ENCODE measurements at places on chromosomes 2 and 18.

DNA sequence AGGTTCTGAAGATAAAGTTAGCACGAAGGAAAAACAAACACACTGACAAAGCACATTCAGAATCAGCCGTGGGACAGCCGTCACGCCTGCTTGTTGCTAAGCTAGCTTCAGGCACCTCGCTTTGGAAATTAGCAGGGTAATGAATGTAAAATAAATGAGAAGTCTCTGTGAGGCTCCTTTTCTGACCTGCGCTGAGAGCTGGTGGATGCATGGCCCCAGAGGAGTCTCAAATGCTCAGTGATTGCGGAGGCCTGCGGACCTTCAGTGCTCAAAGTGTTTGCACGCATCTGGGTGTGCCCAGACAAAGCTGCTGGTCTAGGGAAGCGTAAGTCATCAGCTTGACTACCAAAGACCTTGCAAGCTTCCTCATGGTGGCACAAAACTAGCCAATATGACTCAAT lies 50.6 kb downstream of the CD8B2 start:
- H3K4me3 ChIP-seq = no peak overlapping the region
- peaks cover 21% of the 10 kb centered on the region for H3K4me1 ChIP-seq
- H3K36me3 ChIP-seq = no peaks in the 10 kb centered on the region
- peaks cover 29% of the 10 kb centered on the region for H3K27me3 ChIP-seq
- H3K27ac ChIP-seq = no peak overlapping the region

DNA sequence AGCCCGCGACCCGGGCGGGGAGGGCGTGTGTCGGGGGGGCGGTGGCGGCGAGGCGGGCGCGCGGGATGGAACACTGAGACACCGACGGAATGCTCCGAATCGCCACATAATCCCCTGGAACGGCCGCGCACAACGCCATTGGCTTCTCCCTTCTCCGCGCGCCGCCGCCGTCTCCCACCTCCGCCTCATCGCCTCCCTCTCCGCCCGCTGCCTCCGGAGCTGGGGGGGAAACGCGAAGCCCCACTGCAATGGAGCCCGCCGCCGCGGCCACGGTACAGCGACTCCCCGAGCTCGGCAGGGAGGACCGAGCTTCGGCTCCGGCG lies at the start of gene PHLPP1:
PHLPP1 (plus strand) TSS at position 106 of the 323 bp plus-strand sequence; CDS start at position 249, 143 bp downstream.
- peaks cover 19% of the 10 kb centered on the region for H3K36me3 ChIP-seq
- no peaks in the 10 kb centered on the region for H3K27me3 ChIP-seq
- peaks cover 14% of the 10 kb centered on the region for H3K4me1 ChIP-seq
- no peak for DNase-seq
- H3K4me3 ChIP-seq = peak within 1 kb of the TSS; percentile 85

GRCh38 chr2:8833853-8834252 lies 3.6 kb downstream of the KIDINS220 start:
- DNase-seq = no peak
- H3K4me3 ChIP-seq = no peak overlapping the region
- peaks cover 9% of the 10 kb centered on the region for H3K36me3 ChIP-seq
- H3K4me1 ChIP-seq = peaks cover 54% of the 10 kb centered on the region

GRCh38 chr18:57743008-57743407 lies 60.1 kb downstream of the ATP8B1 start:
- peaks cover 20% of the 10 kb centered on the region for H3K36me3 ChIP-seq
- H3K27ac ChIP-seq = no peak overlapping the region
- no peak for DNase-seq
- H3K27me3 ChIP-seq = no peaks in the 10 kb centered on the region
- no peak overlapping the region for H3K4me3 ChIP-seq

DNA sequence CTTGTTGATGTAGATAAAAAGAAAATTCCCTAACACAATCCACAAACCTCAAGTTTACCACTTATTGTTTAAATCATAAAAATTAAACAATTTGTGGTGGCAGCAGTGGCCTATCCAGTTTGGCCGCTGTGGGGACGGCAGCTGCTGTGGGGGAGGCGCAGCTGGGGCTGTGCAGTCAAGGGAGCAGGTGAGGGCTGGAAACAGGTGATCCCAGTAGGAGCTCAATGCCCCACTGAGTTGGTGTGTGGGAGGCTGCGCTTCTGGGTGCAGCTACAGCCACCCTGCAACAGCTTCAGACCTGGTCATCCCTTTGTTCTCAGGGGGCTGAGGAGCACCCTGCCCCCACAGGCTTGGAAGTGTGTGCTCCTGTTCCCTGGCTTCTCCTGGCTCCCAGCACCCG lies 266.0 kb upstream of the FSIP2 start:
- H3K27ac ChIP-seq = no peak overlapping the region
- no peak overlapping the region for H3K4me3 ChIP-seq
- H3K36me3 ChIP-seq = no peaks in the 10 kb centered on the region
- H3K4me1 ChIP-seq = no peaks in the 10 kb centered on the region
- DNase-seq = no peak

GRCh38 chr18:58668211-58668610 lies 3.1 kb upstream of the MALT1 start:
- H3K4me3 ChIP-seq = no peak overlapping the region
- peaks cover 71% of the 10 kb centered on the region for H3K4me1 ChIP-seq
- no peak overlapping the region for H3K27ac ChIP-seq

GRCh38 chr2:77521931-77522470 lies at the start of gene LRRTM4:
Gene LRRTM4 (minus strand): TSS chr2:77522376.
- no peak within 1 kb of the TSS for H3K4me3 ChIP-seq
- H3K36me3 ChIP-seq = no peaks in the 10 kb centered on the region
- DNase-seq = no peak
- H3K4me1 ChIP-seq = no peaks in the 10 kb centered on the region

- no peak overlapping the region for H3K27ac ChIP-seq
- no peak for DNase-seq
- H3K36me3 ChIP-seq = no peaks in the 10 kb centered on the region
- H3K4me1 ChIP-seq = no peaks in the 10 kb centered on the region
- no peak overlapping the region for H3K4me3 ChIP-seq
- H3K27me3 ChIP-seq = no peaks in the 10 kb centered on the region
These were observed 54.3 kb upstream of the BZW1 start for GRCh38 chr2:200757399-200757798.

- H3K36me3 ChIP-seq = no peaks in the 10 kb centered on the region
- H3K27ac ChIP-seq = no peak overlapping the region
- peaks cover 10% of the 10 kb centered on the region for H3K27me3 ChIP-seq
- peaks cover 6% of the 10 kb centered on the region for H3K4me1 ChIP-seq
These were observed 24.6 kb upstream of the PLB1 start for GRCh38 chr2:28471214-28471613.

DNA sequence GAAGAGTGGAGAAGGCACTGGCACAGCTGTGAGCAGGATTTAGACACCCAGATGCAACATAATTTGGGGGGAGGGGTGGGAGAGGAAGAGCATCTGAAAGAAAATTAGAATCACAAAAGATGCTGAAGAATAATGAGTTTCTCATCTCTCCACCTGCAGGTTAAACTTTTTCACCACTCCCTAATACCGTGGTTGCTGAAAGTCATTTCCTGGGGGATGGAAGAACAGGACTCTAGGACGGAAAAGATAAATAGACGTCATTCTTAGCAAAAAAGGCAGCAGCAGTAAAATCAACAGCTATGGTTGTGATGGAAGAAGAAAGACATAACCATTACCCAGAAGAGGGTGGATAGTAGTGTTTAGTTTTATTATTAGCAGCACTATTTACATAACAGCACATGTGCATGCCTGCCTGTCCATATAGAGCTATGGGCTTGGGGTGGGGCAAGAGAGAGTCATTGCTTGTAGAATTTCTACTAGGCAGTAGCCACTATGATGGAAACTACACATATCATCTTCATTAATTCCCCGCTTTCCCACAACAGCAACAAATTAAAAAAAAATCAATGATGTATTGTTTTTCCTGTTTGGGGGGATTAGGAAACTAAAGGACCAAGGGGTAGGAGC lies 212.2 kb downstream of the TRIB2 start:
- peaks cover 15% of the 10 kb centered on the region for H3K4me1 ChIP-seq
- peaks cover 14% of the 10 kb centered on the region for H3K27me3 ChIP-seq
- no peaks in the 10 kb centered on the region for H3K36me3 ChIP-seq

GRCh38 chr2:134758633-134759032 lies 39.8 kb upstream of the TMEM163 start:
- H3K27ac ChIP-seq = peak overlapping the region; percentile 52
- H3K4me3 ChIP-seq = peak overlapping the region; percentile 11
- peaks cover 17% of the 10 kb centered on the region for H3K27me3 ChIP-seq
- no peak for DNase-seq

DNA sequence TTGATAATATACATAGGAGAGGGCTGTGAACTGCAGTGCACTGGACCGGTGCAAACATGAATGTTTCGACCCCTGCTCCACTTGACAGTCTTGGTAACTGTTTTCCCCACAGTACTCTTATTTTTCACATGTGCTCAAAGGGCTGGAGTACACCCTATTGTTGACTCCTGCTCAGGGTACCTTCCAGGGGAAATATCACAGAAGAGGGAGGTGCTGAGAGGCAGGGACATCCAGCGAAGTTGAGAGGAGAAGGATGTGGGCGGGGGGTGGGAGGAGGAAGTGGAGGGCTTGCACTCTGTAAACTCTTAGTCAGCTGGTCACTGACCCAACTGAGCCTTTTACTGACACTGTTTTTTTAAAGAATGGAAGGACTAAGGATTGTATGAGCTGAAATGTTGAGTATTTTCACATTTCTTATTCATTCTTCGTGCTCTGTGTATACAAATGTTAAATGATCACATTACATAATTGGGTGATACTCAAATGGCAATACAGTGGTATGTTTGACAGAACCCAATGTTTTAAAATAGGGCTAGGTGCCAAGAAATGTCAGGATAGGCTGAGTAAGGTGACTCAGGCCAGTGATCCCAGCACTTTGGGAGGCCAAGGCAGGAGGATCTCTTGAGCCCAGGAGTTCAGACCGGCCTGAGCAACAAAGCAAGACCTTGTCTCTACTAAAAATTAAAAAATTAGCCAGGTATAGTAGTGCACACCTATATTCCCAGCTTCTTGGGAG lies 10.0 kb downstream of the INPP4A start:
- peaks cover 6% of the 10 kb centered on the region for H3K36me3 ChIP-seq
- peak overlapping the region; percentile 17 for H3K4me3 ChIP-seq
- H3K27me3 ChIP-seq = no peaks in the 10 kb centered on the region
- H3K27ac ChIP-seq = peak overlapping the region; percentile 82
- peaks cover 80% of the 10 kb centered on the region for H3K4me1 ChIP-seq
- no peak for DNase-seq

- H3K27ac ChIP-seq = no peak overlapping the region
- DNase-seq = no peak
- no peaks in the 10 kb centered on the region for H3K4me1 ChIP-seq
- H3K36me3 ChIP-seq = no peaks in the 10 kb centered on the region
- no peaks in the 10 kb centered on the region for H3K27me3 ChIP-seq
- H3K4me3 ChIP-seq = no peak overlapping the region
These were observed 609.7 kb downstream of the STK39 start for GRCh38 chr2:167637741-167638140.

- H3K4me3 ChIP-seq = no peak overlapping the region
- no peak for DNase-seq
- no peaks in the 10 kb centered on the region for H3K27me3 ChIP-seq
These were observed 54.8 kb upstream of the CREB1 start for GRCh38 chr2:207474863-207475485.

DNA sequence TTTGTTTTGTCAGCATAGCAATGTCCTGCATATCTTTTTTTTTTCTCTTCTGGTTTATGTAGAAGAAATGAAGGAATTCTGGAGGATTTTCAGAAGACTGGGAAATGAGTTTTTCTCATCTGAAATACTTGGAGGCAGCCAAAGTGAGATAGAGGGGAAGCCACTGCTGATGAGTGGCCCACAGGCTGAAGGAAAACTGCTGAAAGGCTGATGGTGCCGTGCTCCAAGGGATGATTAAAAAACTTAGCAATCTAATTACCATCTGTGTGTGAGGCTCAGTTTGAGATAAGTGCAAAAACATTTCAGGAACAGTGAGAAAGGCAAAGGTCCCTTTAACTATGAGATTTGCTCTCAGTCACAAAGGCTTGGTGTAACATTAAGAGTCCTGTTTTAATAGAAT lies 98.5 kb downstream of the EVA1A start:
- DNase-seq = no peak
- no peaks in the 10 kb centered on the region for H3K4me1 ChIP-seq
- H3K36me3 ChIP-seq = no peaks in the 10 kb centered on the region
- H3K27ac ChIP-seq = no peak overlapping the region

DNA sequence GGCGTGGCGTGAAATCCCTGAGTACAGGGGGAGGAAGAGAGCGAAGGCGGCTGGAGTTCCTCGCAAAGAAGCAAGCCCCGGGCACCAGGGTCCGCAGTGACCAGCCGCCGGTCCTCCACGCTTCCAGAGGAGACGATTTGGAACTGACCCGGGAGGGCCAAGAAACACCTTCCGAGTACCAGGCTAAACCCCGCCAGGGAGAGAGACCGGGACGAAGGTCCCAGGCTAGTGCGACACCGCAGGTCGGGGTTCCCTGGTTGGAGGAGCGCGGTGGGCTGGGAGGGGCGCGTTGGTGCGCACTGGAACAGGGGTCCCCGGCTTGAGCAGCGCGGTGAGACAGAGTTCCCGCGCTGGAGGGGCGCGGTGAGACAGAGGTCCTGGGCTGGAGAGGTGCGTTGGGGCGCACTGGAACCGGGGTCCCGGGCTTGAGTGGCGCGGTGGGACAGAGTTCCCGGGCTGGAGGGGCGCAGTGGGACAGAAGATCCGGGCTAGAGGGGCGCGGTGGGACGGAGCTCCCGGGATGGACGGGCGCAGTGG lies 901 bp downstream of the WDFY1 start:
- peaks cover 27% of the 10 kb centered on the region for H3K36me3 ChIP-seq
- H3K27me3 ChIP-seq = no peaks in the 10 kb centered on the region
- H3K27ac ChIP-seq = peak overlapping the region; percentile 97
- H3K4me3 ChIP-seq = peak overlapping the region; percentile 100
- H3K4me1 ChIP-seq = peaks cover 47% of the 10 kb centered on the region

DNA sequence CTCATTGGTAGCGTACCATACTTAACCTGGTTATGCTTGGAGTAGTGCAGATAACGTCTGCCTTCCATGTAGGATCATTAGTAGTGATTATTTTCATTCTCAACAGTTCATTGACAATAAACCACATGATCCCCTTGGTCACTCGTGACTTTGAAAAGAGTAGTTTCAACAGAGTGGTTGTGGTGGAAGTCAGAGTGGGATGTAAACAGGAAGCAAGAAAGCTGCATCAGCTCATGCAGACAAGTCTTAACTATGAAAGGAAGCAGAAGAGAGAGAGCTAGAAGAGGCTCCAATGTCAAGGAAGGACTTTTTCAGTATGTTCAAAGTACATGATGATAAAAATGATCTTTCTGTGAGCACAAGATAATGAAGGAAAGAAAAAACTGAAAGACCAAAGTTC lies 287.4 kb downstream of the MBD2 start:
- no peak for DNase-seq
- no peaks in the 10 kb centered on the region for H3K27me3 ChIP-seq
- no peak overlapping the region for H3K27ac ChIP-seq
- H3K4me3 ChIP-seq = no peak overlapping the region

DNA sequence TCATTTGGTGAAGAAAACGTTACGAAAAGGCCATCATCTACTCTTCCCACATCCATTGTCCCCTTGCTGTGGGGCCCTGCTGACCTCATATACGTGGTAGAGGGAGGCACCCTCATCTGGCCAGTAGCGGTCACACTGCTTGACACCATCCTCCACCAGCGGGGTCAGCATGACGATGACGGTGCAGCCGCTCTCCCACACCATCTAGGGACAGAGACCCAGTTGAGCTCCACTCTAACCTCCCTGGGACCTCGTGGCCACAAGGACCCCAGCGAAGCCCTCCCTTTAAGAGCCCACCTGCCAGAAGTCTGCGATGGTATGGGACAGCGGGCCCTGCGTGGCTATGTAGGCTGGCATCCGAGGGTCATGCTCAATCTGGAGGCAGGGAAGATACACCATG lies 13.1 kb downstream of the PTPRN start:
- H3K27ac ChIP-seq = no peak overlapping the region
- peaks cover 14% of the 10 kb centered on the region for H3K4me1 ChIP-seq
- peaks cover 12% of the 10 kb centered on the region for H3K27me3 ChIP-seq
- DNase-seq = no peak
- no peak overlapping the region for H3K4me3 ChIP-seq

GRCh38 chr2:240767341-240767740 lies 52.7 kb downstream of the KIF1A start:
- no peaks in the 10 kb centered on the region for H3K36me3 ChIP-seq
- H3K4me3 ChIP-seq = no peak overlapping the region
- no peaks in the 10 kb centered on the region for H3K4me1 ChIP-seq
- no peak for DNase-seq
- H3K27ac ChIP-seq = no peak overlapping the region
